ENCODE measurements at places on chromosomes 12 and 14.
A peak's percentile ranks its signal among the peaks of the same experiment; 100 is the strongest.

GRCh38 chr12:26244503-26244902, 49.1 kb downstream of the SSPN start:
- DNase-seq, result no peak

DNA sequence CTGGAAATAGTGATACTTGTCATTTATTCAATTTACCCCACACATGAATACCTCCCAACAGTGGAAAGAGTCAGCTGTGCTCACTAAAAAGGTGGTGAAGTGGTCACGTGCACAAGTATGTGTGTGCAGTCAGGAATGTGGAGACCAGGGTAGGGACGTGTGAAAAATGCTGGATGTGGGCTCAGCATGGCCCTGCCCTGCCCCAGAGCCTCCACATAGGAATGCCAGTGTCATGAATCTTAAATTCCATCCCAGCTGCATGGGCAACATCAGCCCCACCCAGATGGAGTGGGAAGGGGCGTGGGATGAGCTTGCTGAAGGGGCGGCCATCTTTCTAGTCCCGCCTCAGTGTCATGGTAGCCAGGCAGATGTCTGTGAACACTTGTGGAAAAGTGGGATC, 87.7 kb downstream of the C12orf75 start:
- DNase-seq, result no peak

DNA sequence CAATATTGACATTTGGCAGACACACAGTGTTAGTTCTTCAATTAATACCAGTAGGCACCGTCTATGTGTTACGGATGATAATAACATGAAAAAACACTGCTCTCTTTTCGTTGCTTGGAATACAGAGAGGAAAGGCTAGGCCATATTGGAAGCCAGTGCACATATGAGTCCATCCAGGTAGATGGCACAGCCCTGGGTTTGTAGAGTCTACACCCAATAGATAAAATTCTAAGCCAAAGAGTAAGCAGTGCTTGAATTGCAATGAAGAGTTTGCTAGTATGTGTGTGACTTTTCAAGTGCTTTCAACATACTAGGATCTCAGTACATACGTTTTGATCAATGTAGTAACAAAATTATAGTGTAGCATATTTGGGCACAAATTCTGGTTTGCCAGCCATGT, 243.3 kb upstream of the AVPR1A start:
- no peak for DNase-seq

GRCh38 chr12:88895634-88896033, 315.4 kb upstream of the KITLG start:
- DNase-seq, result no peak

DNA sequence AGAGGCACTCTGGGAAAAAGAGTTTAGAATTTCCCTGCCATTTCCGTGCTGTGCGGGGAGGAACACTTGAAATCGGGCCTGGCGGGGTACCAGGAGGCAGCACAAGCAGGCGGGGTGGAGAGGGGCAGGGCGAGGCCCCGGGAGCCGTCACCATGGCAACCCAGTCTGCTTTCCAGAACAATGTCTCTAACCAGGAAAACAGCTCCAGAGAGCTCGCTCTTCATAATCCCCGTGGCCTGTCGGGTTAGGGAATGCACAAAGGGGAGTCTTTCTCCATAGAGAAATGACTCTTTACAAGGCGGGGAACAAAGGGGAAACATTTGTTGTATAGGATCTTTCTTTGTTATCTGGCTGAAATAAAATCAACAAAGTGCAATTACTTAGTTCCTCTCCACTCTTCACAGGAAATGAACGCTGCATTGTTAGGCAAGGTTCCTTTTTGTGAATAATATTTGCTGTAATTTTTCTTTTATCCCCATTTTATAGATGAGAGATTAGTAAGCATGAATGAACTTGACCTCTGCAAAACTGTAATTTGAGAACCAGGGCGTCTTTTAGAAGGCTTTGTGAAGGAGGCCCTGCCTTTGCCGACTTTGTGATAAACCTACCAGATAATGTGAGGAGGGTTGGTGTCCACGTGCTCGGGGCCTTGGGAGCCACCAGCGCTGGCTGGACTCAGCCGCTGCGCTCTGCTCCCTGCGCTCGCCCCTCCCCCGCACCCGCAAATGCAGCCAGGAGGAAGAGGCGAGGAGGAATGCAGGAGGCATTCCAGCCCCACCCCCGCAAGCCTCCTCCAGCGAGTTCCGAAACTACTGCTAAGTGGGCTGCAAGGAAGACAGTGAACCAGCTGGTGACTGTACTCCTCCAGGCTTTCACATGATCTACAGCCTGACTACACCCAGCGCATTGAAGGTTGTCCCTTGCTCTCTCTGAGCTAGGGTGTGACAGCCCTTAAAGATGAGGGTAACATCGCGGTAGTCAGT, 105.2 kb upstream of the ATF7IP start:
- peak; percentile 81 for DNase-seq

DNA sequence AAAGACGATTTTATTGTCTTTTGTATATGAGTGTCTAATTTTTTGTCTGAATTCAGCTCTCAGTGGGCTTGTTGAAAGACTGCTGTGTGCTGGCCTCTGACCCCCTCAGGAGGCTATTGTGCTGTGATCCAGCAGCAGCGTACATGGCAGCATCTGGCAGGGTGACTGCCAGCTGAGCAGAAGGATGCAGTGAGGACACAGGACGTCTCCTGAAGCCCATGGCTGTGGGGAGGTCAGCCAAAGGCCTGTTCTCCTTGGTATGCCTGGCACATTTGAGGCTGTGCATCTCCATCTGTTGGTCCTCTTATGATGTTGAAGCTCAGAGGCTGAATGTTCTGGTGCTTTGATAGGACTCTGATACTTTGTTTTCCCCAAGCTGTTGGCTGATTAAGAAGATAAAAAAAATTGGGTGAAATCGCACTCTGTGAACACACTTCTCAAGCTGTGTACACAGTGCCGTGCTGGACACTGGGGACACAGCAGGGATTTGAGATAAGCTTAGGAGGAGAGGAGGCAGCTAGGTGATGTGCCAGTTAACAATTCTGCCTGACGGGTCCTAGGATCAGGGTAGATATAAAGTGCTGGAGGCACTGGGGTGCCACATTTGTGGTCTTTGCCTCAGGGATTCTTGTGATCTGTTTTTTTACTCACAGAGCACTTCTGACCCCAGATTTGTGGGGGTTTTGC, 37.5 kb downstream of the EID3 start:
- DNase-seq, result no peak

GRCh38 chr12:106284358-106285105, 18.0 kb upstream of the TCP11L2 start:
- DNase-seq, result no peak

DNA sequence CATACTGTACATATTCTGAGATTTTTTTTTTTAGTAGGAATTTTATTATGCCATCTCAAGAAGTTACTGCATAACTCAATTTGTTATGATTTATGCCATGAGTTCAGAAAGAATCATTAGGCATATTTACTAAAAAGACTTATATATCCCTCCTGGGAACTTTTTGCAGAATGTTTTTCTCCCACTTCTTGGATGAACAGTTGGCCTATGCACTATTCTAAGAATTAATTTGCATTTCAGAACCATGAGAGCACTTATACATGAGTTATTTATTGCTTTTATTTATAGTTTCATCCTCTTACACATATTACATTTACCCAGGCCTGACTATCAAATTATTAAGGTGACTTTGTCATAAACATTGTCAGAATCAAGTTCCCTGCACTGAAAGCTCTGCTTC, 6.3 kb upstream of the LRIG3 start:
- DNase-seq, result no peak

DNA sequence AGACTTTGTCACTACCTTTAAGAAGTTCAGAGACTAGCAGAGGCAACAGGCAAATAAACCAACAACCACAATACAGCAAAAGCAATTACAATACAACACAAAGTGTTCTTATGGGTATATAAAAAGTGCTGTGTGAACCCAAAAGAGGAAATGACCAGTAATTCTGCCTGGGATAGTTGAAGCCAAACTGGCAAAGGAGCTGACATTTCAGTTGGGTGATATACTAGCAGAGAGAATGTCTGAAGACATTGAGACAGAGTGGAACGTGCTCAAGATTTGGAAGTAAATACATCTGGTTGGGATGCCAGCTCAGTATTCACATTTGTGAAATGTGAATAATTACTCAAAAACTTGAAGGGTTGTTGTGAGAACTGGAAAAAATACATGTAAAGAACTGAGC, 80.6 kb upstream of the GTF2A1 start:
- no peak for DNase-seq

GRCh38 chr12:127583041-127583440, 683.9 kb upstream of the TMEM132C start:
- DNase-seq, result no peak

DNA sequence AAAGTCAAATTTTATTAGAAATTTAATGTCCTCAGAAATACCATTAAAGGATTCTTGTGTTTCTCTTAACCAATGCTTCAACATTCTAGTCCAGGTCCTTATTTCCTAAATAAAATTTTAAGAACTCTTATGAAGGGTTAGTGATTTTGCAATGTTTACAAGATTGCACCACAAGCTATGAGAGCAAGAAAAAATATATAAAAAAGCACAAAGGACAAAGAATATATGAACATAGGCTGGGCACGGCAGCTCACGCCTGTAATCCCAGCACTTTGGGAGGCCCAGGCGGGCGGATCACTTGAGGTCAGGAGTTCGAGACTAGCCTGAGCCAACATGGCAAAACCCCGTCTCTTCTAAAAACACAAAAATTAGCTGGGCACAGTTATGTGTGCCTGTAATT, 7.7 kb downstream of the RACGAP1 start:
- DNase-seq, result no peak

DNA sequence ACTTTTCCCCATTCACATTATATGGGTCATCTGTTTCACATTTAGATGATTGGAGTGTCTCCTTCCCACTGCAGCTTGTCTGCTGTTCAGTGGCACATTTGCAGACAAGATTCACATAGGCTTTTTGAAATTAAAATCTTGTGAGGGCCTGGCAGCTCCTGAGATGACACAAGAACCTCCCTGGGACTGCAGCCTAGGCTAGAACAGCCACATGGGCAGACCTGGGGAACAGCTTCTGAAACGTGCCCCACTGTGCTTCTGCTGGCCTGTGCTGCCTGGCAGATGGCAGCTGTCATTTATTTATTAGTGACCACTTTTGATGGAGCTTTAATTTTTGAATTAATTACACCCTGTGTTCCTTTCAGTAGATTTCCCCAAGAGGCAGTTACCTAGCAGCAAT, 137.4 kb downstream of the GRIP1 start:
- DNase-seq, result no peak

GRCh38 chr14:66503532-66503931, 4.4 kb upstream of the GPHN start:
- peak; percentile 23 for DNase-seq

DNA sequence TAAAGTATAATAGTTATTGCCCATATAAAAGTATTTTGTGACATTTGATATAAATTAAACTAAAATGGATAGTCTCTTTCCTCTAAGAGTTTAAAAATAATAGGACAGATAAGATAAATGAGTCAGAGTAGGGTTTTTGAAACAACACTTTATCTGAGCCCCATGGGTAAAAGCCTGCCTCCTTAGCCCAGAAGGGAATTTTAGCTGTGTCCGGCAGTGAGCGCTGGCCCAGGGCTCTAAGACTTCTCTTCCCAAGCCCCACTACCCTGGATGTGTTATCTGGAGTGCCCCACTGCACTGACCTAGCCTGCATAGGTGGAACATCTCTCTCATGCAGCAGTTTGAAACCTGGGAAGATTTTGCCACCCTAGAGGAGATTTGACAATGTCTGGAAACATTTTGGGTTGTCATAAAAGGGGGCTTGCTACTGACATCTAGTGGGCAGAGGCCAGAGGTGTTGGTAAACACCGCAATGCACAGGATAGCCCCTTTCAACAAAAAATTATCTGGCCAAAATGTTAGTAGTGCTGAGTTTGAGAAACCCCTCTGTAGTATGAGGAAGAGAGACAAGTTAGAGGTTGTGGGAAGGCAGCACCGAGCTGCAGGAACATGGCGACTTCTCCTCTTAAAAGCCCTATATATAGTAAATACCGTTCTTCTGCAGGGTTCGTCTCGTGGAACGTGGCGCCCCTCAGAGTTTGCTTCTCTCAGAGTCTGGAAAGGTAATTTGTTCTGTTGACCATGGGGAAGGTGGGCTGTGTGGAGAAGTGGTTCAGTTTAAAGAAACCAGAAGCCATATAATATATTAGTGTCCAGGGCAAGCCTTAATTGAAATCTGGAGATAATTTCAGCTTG, 29.3 kb upstream of the ATF1 start:
- no peak for DNase-seq

GRCh38 chr14:71403656-71404055, 496.4 kb downstream of the PCNX1 start:
- DNase-seq, result peak; percentile 15

DNA sequence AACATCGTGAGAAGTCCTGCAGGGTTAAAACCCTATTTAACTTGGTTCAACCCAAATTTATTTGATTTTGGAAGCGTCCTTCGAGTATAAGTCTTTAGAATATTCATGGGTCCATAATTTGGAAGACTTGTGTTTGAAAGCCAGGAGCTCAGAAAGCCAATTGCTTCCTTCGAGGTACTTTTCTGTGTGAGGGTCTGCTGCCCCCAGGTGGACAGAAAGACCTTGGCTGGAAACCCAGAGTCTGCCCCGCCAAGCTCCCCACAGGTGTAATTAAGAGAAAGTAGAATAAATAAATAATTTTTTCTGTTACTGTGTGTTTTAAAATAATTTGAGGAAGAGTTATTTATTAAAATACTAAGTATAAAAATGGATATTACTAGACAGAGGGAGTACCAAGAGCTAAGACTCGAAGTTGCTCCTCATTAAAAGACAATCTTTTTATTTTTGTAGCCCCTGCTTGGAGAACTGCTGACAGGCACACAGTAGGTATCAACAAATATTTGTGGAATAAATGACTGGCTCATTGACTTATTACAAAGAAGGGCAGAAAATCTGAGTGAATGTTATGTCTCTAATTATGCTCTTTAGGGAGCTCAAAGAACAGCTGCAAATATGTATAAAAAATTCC, 105.8 kb downstream of the PAH start:
- no peak for DNase-seq

DNA sequence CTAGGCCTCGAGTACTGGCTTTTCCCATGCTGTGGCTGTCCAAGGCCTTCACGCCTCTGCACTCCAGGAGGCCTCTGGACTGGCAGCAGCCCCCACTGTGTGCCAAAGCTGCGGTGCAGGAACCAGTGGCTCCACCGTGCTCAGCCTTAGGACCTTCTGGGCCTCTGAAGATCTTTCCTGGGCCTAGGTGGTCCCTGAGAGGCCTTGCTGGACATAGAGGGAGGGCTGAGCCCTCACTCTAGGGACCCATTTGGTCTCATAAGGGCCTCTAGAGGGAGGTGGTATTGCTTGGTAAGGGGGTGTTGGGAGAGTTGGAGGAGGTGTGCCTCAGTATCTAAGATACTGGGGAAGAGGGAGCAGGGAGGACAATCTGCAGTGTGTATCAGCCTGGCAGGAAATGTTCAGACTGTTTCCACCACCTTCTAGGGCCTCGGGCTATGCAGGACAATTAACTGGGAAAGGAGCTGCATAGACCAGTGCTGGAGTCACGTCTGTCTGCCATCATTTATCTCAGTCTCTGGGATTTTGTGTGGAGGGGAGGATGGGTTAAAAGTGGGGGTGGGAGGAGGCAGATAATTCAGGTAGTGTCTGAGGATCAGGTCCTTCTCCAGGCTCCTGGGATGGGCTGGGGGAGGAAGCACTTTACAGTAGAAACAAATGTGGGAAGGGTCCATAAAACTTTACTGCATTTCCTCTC, 2.9 kb downstream of the HOXC5 start:
- DNase-seq, result no peak

Measured in DMS 273 treated with DMSO at 0.1 percent for 48 hours (cell line).